Smooth muscle cell of the pulmonary artery (primary cell): ENCODE measurements at places on chromosomes 11 and 22. TPM values are rescaled to one million over a fixed set of nuclear protein-coding genes. Genes with fewer than 3 reads are reported as not detected.

The CRYBB2 gene
- total RNA-seq = not detected in 2 replicates

The SLC6A5 gene
- not detected in 2 replicates for total RNA-seq

The ZFP91 gene
- 45.4 and 52.2 TPM in 2 replicates for total RNA-seq

The BEST1 gene
- total RNA-seq = 3.1 and 5.0 TPM in 2 replicates

The OR52A1 gene
- not detected in 2 replicates for total RNA-seq

The LGR4 gene
- 39.6 and 43.1 TPM in 2 replicates for total RNA-seq

The CARD18 gene
- total RNA-seq = not detected in 2 replicates

The ELFN2 gene
- under 0.01 and 0.10 TPM in 2 replicates for total RNA-seq
